ENCODE measurements at places on chromosomes 12 and 14. TPM values are rescaled to one million over a fixed set of nuclear protein-coding genes. Genes with fewer than 3 reads are reported as not detected.

Gene FGF23
- not detected for total RNA-seq

- DNase-seq: no peak
Observed at GRCh38 chr12:87671757-87672156, 357.4 kb downstream of the C12orf50 start.

DNA sequence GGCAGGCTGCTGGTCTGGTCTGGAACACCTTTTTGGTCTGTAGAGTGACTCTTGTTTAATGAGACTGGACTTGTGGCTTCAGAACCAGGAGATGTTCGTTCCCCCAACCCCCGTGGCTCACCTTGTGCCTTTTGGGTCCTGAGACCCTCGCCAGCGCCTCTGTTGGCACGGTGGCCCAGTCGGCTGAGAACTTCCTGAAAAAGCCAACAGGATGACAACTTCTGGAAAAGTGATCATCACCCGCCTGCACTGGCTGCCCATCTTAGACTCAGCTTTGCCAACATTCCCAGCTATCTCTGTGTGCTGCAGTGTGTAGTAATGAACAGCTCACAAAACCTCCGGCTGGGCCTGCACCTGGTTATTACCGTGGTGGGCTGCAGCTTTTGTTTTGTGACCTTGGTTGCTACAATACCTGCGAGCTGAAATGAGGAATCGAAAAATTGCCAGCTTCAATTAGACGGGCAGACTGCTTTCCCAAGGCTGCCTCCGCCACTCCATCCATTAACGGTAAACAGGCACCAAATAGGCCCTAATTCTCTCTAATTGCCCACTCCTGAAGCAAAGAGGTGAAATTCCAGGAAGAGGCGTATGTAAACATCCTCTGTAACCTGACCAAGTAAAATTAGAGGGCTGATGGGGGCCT is 16.0 kb downstream of the MEG3 start:
- no peak for DNase-seq

DNA sequence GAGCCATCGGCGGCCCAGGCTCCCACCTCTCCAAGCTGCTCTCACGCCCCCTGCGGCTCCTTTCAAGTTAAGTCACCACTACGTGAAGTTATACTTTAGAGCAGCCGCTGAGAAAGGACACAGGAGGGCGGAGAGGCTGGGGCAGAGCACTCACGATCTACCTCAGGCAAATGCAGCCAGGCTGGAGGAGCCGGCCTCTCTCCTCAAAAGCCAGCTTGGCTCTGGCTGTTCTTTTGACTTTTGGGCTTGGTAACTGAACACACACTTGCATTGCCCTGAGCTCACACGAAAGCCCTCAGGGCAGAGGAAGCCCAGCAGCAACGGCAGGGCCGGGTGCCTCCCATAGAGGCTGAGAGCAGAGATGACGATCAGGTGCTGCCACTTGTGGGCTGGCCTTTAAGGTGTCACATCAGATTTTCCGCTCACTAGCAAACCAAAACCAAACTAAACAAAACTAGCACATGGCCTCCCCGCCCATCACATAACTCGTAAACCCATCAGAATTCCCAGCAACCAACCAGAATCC is 75.2 kb downstream of the PITPNM2 start:
- DNase-seq: no peak

DNA sequence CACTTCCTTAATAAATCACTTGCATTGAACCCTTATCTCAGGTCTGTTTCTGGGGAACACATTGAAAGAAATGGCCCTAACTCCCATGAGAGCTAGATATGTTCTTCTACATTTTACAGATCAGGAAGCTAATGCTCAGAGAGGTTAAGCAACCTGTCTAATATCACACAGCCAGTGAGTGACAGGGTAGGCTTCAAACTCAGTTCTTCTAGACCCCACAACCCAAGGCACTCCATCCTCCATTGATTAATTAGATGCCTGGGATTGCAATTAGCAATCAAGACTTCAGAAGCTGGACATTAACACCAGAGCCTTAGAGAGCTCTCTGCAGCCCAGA is 59.8 kb downstream of the C14orf132 start:
- no peak for DNase-seq

GRCh38 chr12:78531831-78532458 is 332.6 kb upstream of the SYT1 start:
- no peak for DNase-seq

Data from glomerular endothelial cell (primary cell).